ENCODE measurements at places on chromosomes 12 and 14.

- no peak for DNase-seq
Observed at GRCh38 chr14:19873178-19873577, 1.8 kb upstream of the OR4K2 start.

DNA sequence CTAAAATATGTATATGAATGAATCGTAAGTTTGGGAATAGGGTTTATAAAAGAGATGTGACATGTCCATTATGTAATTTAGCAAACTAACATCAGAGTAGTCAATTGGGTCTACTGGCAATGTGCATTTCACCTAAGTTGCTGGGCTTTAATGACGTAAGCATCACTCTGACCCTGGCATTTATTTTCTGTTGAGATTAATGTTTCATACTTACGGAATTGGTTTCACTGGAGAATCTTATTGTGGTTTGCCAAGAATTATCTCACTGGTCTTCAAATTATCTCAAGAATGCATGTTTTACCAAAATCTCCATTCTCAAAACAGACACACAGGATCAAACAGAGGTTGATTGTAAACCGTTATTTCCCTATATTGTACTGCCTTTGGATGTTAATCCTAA, 437.1 kb downstream of the NPAS3 start:
- no peak for DNase-seq

GRCh38 chr14:69013943-69014782, 35.1 kb upstream of the ACTN1 start:
- peak; percentile 72 for DNase-seq

DNA sequence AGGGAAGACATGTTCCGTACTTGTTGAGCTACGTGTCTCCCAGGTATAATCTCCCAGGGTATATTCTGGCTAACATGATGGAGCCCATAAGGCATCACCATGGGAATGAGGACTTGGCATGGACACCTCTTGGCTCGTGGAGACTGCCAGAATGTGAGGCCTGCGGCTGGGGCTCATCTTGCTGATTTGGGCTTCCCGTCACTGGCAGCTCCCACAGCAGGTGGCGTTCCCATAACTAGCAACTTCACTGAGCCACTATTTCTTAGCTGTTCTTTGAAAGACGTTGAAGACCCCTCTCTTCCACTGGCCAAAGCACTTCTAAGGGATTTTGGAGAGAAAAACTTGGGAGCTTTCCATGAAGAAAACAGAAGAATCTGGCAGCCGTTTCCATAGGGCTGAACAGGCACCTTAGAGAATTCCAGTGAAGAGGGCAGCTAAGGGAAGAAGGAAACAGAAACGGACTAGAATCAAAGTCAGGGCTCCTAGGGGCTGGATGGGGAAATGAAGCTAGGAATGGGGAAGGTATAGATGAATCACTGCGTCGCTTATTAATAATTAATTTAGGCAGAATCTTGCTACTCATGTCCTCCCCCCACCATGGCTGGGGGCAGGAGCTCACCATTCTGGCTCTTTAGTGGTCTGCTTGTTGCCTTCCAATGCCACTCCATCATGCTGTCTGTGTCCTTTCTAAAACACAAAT, 39.7 kb upstream of the FOS start:
- no peak for DNase-seq

GRCh38 chr14:92680781-92681650, 67.4 kb downstream of the LGMN start:
- DNase-seq = peak; percentile 83

GRCh38 chr14:71322655-71323250, 415.5 kb downstream of the PCNX1 start:
- peak; percentile 61 for DNase-seq

DNA sequence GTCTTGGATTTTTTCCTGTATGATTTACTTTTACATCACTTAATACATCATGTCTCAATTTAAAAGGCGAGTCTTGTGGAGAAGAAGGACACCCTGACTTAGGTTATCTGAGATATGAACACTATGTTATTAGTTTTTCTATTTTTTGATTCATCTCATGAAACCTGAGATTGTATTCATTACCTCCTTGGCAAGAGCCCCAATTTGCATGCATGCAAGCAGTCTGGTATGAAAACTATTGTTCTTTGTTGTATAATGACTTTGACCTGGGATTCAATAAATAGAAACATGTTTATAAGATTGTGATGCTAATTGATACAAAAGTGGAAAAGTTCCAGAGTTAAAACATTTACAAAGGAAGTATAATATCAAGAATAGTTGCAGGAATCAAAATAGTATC, 576.1 kb downstream of the NOVA1 start:
- no peak for DNase-seq

DNA sequence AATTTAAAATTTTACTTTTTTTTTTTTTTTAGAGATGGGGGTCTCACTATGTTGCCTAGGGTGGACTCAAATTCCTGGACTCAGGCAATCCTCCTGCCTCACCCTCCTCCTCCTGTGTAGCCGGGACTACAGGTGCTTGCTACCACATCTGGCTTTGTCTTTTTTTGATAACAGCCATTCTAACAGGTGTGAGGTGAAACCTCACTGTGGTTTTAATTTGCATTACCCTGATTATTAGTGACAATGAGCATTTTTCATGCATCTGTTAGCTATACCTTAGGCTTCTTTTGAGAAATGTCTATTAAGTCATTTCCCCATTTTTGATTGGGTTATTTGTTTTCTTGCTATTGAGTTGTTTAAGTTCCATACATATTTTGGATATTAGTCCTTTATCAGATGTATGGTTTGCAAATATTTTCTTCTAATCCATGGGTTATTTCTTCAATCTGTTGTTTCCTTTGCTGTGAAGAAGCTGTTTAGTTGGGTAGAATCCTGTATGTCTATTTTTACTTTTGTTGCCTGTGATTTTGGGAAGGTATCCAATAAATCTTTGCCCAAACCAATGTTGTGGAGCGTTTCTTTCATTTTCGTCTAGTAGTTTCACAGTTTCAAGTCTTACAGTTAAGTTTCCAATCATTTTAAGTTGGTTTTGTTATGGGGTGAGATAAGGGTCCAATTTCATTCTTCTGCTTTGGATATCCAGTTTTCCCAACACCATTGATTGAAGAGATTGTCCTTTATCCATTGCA, 86.1 kb downstream of the MYF5 start:
- no peak for DNase-seq

DNA sequence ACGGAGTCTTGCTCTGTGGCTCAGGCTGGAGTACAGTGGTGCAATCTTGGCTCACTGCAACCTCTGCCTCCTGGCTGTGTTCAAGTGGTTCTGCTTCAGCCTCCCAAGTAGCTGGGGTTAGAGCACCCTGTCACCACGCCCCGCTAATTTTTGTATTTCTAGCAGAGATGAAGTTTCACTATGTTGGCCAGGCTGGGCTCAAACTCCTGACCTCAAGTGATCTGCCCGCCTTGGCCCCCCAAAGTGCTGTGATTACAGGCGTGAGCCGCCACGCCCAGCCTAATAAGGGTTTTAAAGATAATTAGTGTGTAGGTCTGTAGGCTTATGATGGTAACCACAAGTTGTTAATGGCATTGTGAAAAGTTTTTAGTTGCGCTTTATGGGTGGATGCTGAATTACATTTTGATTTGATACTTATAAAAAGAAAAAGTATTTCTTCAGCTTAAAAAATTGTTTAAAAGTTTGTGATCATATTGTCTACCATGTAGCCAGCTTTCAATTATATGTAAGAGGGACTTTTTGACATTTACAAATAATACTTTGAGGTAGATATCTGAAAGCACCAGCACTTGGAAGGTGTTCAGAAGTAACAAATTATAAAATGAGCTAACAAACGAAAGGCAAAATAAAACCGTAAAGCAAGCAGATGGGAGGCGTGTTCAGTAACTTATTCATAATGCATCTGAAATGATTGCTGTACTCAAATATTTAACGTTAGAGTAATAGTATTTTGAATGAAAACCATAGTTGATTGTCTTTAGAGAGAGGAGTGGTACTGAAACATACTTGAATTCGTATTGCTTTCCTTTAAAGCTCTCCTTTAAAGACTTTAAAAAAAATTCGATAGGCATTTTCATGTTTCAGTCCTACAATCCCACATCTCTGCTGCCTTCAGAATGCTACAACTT, 37.1 kb downstream of the MDM2 start:
- no peak for DNase-seq

- no peak for DNase-seq
Observed at GRCh38 chr14:90281261-90281660, 24.9 kb downstream of the PSMC1 start.

GRCh38 chr12:19035536-19035935, 94.0 kb upstream of the PLEKHA5 start:
- DNase-seq = no peak

- DNase-seq = no peak
Observed at GRCh38 chr12:45353944-45354343, 138.0 kb downstream of the ANO6 start.

DNA sequence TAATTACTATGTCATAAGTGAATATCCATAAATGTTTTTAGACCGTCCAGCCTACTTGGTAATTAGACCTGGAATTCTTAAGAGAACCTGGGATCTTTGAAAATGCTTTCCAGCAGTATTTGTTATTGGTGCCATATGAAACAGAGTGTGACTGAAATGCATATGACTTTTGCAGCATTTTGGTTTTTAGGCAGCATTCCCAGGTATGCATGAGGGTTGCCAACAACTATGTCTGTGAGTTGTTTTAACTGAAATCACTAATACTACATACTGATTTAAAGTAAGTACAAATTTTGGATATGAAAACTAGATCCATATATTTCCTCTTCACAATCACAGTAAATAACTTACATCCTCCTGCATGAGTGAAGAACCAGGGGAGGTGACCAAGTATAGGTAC, 437.7 kb upstream of the FAR2 start:
- DNase-seq = no peak

GRCh38 chr12:89882050-89882449, 173.4 kb upstream of the ATP2B1 start:
- peak; percentile 29 for DNase-seq

DNA sequence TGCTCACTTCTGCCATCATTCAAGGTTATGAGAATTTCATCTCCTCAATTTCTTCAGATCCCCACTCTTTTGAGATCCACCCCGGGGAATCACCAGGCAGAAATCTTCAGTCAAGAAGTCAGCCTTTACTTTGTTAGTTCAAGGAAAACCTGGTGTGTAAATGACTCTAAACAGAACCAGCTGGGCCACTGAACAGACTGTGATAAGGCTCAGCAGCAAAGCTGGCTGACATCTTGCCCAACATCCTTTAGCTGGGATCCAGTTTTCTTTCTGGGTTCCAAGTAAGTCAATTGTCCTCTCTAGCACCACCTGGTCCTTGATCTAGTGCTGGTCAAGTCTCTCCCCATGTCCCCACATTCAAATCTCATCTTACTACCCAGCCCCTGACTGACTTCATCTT, 11.6 kb downstream of the CLMN start:
- no peak for DNase-seq

- DNase-seq = no peak
Observed at GRCh38 chr12:84502907-84503787, 409.5 kb downstream of the SLC6A15 start.

DNA sequence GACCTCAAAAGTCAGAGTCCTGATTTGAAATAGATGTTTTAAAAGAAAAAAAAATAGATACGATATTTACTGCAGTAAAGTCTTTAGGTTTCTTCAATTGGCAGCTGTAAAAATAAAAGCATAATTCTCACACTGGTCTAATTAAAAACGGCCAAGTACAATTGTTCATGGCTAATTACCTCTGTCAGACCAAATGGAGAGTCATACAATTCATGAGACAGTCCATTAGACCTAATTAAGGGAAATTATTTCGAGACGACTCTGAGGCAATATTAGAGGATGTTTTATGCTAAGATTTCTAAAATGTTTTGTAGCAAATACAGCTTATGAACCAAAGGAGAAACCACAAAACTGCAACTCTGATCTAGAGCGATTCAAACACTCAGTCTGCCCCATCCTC, 131.3 kb downstream of the PHLDA1 start:
- DNase-seq = no peak

DNA sequence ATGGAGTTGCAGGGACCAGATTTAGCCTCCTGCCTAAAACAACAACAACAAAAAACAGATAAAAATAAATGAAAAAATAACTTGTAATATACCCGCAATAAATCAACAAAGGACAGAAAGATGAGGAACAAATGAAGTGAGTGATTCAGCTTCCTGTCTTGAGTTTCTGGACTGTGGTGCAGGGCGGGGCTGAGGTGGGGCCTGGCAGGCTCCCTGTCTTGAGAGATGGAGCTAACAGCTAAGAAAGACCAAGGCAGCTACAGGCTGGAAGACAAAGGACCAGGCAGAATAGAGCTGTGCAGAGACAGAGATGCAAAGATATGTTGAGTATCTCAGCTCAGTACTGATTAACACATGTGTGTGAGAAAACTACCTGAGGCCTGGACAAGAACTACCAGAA, 879.2 kb downstream of the AACS start:
- DNase-seq = no peak

DNA sequence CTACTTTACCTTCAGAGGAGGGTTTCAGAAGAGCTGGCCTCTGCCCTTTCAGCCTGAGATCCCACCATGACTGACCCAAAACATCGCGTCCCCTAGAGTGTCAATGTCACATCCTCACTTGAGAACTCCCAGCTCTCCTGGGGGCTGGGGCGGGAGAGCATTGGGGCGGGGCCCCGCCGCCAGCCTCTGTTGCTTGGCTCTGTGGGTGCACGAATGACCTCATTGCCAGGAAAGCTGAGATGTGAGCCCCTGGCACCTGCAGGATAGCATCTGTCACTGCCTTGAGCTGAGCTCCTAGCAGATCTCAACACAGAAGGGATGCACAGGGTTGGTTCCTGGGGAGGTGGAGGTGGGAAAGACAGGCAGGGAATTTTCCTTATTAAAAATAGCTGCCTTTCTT, 20.6 kb upstream of the MYL2 start:
- no peak for DNase-seq

DNA sequence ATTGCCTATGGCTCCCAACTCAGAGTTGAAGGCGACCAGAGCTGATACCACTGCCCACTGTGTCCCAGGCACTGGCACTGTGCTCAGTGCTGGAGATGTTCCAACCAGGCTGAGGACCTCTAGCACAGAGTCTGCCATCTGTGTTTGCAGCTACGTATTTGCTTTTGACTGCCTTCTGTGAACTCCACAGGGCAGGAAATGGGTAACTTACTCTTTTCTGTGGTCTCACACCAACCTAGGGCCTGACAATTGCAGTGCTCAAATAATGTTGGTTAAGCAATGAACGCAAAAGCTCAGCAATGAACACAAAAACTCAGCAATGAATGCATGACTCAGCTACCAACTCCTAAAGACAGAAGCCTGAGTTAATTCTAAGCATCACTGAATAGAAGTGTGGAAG, 202.8 kb downstream of the NUAK1 start:
- DNase-seq = peak; percentile 11

GRCh38 chr12:52832985-52833905, 866 bp downstream of the KRT79 start:
- DNase-seq = no peak

Measured in CD4-positive, alpha-beta T cell treated with Interleukin-4 for 1 hour (primary cell).